Erythroblast (primary cell): ENCODE measurements at places on chromosomes 5 and 9.

DNA sequence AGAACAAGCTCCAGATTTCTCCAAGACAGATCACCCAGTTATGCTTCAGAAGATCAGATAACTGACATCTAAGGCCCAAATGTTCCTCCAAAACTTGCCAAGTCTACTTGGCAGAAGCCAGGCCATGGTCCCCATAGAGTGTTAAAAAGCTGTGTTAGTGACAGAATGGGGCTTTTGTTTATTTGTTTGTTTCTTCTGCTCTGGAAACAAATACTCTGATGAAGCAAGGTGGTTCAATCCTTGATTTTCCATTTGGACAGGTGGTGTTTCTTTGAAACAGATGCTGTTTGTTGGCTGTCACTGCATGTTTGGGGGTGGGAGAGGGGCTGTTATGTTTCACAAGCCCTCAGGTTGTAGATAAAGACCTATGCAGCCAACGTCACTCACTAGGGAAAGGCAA, 264.0 kb downstream of the FAM114A2 start:
- no peak for DNase-seq

DNA sequence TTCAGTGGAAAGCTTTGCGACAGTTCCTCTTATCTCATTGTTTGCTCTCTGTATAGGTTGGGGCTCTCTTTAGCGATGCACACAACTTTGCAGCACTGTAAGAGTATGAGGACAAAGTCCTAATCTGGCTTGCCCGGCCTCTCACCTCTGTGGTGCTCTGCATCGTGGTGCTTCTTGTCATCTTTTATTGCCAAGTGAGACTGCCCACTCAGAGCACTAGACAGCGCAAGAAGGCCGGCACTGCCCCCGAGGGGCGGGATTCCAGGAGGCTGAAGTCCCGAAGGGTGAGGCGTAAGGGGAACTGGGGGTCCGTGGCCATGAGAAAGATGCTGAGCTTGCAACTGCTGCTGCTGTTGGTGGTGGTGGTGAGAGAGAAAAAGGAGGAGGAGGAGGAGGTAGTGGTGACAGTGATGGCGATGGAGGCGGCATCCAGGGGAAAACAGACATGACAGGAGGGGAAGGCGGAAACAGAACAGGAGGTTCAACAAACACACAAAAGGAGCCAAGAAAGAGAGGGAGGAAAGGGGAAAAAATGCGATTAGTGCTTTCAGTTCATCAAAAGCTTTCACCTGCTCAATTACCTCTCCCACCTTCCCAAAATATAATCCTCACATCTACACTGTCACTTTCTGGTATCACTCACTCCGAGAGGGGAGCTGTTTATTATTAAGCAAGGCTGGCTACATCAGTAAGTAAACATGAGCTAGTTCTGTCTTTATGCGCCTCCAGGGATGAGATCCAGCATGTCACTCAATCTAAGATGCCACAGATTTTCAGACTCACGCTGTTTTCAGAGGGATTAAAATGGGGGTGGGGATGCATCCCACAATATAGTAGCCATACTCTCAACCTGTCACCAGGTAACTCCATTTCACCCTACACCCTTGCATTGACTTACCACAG, 55.1 kb downstream of the TLE1 start:
- no peak for DNase-seq

DNA sequence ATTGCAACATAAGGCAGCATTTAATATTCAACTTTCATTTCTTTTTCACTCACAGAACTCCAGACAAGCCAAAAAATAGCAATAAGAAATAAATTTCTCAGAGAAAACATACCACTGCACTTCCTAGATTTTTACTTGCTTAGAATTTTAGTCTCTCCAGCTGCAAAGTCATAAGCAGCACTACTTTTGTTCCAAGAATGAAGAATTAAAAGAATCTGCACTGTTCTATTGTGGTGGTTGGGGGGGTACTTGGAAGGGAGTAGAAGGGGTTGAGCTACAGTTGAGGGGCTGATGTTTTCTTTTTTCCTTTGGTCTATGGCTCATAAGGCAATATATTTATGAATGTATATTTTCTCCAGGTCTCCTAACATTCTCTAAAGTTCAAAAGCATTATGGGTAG, 144.5 kb downstream of the KIAA0825 start:
- no peak for DNase-seq

DNA sequence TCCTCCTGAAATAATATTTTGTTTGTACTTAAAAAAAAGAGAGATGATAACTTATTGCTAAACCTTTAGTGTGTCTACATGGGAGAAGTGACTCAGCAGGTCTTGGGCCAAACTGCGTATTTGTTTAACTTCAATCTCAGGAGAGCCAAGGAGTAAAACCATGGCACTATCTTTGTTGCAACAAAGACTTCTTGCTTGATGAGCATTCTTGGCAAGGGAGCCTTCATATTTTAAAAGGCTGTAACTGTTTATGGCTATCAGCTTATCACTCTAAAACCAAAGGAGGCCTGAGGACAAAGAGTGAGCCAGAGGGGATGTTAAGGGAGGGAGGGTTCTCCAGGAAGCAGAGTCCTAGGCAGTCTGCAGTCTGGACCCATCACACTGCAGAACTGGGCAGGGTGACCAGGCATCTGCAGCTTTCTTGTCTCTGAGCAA, 216.2 kb upstream of the S1PR3 start:
- DNase-seq: no peak

DNA sequence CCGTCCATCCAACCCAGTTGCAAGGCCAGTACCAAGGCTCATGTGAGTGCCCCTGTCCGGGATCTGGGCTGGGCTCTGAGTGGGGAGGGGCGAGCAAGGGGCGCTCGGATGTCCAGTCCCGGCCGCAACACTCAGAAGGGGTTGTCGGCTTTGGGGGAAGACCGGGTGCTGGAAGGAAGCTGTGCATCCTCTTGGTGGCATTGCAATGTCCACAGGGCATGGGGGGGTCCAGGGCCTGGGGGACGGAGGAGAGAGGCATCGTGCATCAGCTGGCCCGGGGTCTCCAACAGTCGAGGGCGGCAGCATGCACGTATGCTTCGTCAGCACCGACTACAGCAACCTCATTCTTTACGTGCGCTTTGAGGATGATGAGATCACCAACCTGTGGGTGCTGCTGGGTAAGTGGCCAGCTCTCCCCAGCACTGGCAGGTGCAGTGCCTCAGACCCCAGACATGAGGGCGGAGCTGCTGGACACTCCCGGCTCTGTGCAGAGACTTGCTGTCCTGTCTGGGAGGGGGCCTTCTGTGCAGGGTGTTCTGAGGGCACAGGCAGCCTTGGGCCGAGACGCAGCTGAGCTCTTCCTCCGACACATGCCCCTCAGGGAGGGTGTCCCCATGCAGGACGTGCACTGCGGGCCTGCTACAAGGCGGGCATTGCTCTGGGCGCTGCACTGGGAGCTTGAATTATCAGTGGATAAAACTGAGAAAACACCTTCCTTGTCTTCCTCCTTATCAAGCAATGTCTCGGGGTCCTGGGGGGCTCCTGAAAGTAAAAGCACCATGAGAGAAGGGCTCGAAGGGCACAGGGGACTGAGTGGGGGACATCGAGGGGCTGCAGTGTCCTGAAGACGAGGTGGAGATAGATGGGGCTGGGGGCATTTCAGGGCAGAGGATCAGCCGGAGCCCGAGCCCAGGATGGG, 22.5 kb downstream of the GLT6D1 start:
- DNase-seq: no peak

- DNase-seq: peak; percentile 73
Observed at GRCh38 chr9:122904466-122904822, 715 bp downstream of the RC3H2 start.

- DNase-seq: no peak
Observed at GRCh38 chr9:133153227-133154096, 10.3 kb downstream of the GBGT1 start.

DNA sequence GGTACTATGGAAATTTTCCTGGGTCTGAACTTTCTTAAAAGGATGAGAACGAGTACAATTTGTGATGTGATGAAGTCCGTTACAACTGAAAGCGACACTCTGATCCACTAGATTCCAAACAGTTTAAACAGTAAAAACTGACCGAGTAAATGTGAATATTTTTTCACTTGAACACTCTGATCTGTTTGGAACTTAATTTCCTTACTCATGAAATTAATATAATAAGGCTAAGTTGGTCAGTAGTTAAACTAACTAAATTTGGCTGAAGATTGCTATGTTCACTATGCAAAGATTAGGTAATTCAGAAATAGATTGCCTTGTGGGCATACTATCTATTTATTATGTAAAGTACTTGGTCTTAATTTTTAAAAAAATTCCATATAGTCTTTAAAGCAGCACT, at the start of gene C9orf57:
C9orf57 (minus strand) TSS at position 101 of the 400 bp plus-strand sequence. CDS start 1,282 bp downstream, outside the sequence.
- DNase-seq: no peak

- no peak for DNase-seq
Observed at GRCh38 chr5:144162686-144163085, 7.8 kb downstream of the YIPF5 start.

DNA sequence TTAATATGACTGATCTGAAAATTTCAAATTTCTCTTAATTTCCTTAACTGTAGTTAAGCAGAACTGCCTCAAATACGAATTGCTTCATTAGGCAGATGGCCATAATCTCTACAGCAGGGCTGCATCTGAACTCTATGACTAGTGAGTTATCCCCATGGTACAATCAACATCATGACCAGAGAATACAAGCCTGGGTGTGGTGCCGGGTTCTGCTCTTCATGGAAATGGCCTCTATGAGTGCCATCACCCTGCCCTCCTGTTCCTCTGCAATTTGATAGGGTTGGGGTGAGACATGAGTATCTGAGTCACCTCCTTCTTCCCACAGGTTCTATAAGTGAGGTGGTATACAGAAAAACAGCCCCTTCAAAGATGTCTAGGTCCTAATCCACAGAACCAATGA, 235.9 kb downstream of the AP3B1 start:
- DNase-seq: no peak

GRCh38 chr5:68679041-68679440, 414.8 kb upstream of the SLC30A5 start:
- DNase-seq: no peak

DNA sequence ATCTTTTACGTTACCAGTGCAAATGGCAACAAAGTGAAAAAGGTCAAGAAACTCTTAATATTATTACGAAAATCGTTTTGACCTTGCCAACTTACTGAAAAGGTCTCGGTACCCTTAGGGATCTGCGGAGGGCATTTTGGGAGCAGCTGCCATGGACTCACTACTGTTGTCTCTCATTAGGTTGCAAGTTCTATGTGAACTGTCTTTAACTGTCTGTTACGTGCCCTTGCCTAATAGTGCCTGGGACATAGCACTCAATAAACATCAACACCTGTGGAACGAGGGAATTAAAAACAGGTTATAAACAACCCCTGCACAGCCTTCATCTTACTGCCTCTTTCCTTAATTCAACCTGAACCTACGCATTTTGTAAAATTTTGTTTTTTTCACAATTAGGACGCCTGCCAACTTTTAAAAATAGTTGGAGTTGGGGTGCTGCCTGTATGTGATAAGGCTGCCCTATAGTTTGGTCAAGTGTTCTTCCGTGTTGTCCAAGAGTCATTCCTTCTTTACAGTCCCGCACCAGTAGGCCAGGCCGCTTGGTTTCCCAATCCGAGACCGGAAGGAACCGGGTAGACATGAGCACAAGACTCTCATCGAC, 527 bp upstream of the SREK1 start:
- no peak for DNase-seq

DNA sequence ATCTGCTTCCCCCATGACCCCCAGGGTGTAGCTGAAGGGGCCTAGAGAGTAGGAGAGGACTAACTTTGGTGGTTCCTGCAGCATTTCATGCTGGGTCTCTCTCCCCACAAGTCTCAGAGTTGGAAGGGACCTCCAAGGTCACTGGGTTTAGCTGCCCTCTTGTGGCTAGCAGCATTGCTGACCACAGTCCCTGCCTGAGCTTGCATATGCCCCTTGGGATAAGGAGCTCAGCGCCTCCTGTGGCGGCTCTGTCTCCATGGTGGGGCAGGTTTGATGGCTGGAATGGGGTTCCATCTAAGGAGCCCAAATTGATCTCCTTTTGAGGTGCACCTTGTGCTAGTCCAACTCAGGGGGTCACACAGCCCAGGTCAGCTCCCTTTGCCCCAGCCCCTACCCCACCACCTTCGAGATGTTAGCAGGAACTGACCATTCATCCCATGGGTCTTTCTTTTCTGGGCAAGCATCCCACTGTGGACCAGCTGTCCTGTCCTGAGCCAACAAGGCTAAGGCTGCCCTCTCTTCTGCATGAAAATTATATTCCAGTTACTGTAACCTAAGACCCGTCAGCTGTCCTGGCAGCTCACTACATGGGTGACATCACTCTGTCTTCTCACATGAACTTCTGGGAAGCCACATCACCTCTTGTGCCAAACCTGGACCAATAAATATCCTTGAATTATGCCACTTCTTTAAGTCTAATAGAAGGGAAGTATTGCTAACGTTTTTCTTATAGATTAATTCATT, 196.2 kb downstream of the HSPA4 start:
- DNase-seq: peak; percentile 71

DNA sequence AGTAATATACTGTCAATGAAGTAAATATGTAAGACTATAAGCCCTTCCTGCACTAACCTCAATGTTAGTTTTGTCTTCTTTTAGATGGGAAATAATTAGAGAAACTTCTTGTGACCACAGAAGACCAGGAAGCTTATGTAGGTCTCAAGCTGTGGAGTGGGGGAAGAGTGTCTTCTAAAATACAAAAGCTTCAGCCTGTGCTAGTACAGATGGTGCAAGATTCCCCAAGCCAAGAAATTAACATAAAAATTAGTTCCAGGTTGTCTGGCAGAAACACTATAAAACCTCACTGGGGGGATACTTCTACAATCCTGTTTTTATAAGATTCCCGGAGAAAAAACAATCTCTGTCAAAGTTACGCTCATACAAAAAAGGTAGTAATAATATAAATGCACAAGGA, 103.6 kb downstream of the FNBP1 start:
- no peak for DNase-seq

GRCh38 chr5:109574985-109575384, 114.7 kb upstream of the MAN2A1 start:
- DNase-seq: no peak

DNA sequence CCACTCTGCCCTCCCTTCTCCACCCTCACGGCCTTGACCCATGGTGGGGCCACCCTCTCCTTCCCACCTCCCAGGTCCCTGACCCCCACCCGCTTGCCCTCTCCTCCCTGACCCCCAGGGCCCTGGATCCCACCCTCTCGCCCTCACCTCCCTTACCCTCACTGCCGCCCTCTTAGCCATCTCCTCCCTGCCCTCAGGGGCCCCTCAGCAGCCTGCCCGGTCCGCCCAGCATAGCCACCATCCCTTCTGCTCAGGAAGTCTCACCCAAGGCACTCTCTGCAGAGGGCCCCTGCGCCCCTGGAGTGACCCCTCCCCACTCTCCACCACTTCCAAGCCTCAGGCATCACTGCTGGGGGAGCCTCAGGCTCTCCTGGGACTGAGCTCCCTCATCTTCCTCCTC, 66.3 kb downstream of the MRPL36 start:
- no peak for DNase-seq
